ENCODE measurements at places on chromosomes 11 and 22.

- no peak for DNase-seq
These were observed 43.9 kb upstream of the ACCSL start for GRCh38 chr11:44003736-44004451.

GRCh38 chr11:79742176-79742575 is 301.3 kb upstream of the TENM4 start:
- no peak for DNase-seq

DNA sequence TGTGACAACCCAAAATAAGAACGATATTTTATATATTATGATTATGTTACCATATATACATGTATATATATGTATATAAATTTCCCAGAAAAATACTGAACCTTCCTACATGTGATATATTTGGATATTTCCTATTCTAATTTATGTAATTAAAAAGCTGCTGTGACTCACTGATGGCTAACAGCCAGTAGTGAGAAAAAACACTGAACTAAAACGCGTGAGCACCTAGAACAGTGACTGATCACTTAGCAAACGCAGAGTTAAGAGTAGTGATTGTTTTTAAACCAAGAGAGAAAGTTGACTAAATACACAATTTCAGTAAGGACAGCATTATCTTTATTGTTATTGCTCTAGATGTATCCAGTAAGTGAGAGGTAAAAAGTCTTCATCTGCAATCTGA is 213.8 kb downstream of the TMEM135 start:
- DNase-seq: no peak

DNA sequence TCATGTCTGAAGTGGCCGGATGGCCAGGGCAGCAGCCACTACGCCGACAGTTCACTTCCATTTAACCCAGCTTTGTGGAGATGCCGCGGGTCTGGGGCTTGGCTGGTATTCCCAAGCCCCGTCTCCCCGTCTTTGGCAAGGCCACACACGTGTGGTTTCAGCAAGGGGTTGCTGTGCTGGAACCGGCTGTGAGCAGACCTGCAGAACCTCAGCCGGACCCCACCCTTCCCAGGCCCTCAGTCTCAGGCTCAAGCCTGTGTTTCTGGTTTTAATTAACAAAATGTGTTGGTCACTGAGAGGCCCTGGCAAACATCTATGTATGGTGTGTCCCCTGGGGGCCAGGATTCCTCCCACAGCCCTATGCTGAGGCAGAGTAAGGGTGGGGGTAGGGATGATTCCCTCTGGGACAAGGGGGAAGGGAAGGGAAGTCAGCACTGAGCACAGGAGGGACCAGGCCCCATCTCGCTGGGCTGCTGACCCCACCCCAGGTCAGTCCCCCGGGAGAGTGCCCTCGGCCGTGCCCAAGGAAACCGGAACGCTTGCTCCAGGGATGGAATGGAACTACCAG is 9.3 kb downstream of the OSBPL5 start:
- DNase-seq: no peak

- no peak for DNase-seq
These were observed 45.6 kb downstream of the TRMU start for GRCh38 chr22:46381142-46381541.

- peak; percentile 23 for DNase-seq
These were observed 1.5 kb downstream of the DBX1 start for GRCh38 chr11:20158597-20159257.

GRCh38 chr11:120121336-120121735 is 16.6 kb downstream of the TRIM29 start:
- DNase-seq: no peak

DNA sequence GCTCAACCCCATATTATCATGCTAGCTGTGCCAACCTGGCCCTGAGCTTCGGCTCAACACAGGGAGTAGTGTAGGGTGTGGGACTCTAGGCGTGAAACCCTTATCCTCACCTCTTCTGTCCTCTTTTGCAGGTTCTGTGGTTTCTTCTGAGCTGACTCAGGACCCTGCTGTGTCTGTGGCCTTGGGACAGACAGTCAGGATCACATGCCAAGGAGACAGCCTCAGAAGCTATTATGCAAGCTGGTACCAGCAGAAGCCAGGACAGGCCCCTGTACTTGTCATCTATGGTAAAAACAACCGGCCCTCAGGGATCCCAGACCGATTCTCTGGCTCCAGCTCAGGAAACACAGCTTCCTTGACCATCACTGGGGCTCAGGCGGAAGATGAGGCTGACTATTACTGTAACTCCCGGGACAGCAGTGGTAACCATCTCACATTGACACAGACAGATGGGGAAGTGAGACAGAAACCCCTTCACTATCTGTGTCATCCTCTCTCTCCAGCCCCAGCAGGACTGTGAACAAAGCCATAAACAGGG is 76.4 kb downstream of the GGTLC2 start:
- no peak for DNase-seq

GRCh38 chr11:118476676-118477075 is 40.4 kb downstream of the KMT2A start:
- DNase-seq: no peak

GRCh38 chr11:96338910-96339705 is 3.9 kb downstream of the MAML2 start:
- DNase-seq: no peak

GRCh38 chr11:115221461-115222069 is 282.6 kb downstream of the CADM1 start:
- peak; percentile 23 for DNase-seq

- DNase-seq: no peak
These were observed 43.8 kb downstream of the PRR5L start for GRCh38 chr11:36339888-36340287.

DNA sequence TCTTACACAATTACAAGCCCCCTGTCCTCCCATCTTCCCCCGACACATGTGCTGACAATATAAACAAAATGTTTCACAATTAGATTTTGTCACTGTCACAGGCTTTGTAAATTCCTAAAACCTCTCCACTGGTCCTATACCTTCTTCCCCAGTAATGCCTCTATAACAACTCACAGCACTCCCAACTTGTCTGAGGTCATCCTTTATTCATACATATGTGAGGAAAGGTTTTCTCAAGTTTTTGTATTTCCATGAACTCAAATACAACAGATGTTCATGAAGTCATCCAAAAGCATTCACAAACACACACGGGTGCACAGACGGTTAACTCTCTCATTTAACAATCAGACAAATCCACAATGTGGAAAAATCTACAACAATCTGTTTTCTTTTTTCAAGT is 1.9 kb downstream of the OR52H1 start:
- no peak for DNase-seq

- DNase-seq: no peak
These were observed 15.5 kb downstream of the CSF2RB start for GRCh38 chr22:36928786-36929535.

DNA sequence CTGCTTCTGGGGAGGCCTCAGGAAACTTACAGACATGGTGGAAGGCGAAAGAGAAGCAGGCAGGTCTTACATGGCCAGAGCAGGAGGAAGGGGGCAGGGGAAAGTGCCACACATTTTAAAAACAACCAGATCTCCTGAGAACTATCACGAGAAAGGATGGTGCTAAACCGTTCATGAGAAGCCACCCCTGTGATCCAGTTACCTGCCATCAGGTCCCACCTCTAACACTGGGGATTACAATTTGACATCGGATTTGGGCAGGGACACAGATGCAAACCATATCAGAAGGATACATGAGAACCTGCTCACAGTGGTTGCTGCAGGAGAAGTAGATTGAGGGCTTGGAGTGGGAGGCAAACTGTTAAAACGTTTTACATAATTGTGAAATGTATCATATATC is 152.2 kb downstream of the ADAMTS15 start:
- no peak for DNase-seq

DNA sequence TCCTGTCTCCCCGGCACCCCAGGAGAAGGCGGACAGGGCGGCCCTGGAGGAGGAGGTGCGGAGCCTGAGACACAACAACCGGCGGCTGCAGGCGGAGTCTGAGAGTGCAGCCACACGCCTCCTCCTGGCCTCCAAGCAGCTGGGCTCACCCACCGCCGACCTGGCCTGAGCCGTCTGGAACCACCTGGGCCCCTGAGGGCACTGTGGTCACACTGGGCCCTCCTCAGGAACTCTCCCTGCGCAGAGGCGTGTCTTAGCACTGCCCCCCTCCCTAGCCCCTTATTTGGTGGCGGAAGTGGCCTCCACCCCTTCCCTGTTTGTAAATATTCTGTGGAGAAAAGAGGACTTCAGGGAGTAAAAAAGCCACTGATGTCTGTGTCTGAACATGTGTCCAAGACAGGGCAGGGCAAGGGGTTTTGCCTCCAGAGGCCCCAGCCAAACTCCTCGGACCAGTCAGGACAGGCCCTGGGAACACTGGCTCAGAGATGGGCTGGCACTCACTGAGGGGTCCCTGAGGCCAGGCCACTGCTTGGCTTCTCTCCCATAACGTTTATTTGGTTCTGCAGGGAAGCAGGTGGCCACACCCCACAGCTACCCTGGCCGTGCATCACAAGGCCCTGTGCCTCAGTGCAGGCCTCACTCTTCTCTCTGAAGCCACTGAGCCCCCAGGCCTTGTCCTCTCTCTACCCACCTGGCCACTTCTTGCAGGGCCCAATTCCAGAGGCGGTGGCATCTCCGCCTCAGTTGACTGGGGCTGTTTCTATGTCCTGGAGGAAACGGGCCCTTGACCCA is 12.0 kb downstream of the RELA start:
- DNase-seq: no peak

GRCh38 chr11:124297921-124298320 is 15.8 kb downstream of the OR8D1 start:
- no peak for DNase-seq

DNA sequence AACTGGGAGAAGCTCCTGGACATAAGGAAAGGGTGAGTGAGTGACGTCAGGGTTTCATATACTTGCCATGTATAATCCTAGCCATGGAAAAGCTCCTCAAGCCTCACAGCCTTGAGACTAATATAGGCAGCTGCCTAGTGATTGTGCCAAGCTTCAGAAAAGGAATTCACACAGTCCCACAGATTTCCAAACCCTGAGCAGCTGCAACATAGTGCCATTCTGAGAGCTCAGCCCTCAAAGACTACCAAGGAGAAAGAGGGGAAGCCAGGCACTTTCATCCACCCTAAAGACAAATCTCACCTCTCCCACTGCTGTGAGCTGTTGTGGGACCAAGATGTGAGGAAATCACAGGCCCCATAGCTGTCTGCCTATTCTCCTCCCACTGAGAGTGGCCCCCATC is 707.9 kb upstream of the ANO5 start:
- DNase-seq: no peak

DNA sequence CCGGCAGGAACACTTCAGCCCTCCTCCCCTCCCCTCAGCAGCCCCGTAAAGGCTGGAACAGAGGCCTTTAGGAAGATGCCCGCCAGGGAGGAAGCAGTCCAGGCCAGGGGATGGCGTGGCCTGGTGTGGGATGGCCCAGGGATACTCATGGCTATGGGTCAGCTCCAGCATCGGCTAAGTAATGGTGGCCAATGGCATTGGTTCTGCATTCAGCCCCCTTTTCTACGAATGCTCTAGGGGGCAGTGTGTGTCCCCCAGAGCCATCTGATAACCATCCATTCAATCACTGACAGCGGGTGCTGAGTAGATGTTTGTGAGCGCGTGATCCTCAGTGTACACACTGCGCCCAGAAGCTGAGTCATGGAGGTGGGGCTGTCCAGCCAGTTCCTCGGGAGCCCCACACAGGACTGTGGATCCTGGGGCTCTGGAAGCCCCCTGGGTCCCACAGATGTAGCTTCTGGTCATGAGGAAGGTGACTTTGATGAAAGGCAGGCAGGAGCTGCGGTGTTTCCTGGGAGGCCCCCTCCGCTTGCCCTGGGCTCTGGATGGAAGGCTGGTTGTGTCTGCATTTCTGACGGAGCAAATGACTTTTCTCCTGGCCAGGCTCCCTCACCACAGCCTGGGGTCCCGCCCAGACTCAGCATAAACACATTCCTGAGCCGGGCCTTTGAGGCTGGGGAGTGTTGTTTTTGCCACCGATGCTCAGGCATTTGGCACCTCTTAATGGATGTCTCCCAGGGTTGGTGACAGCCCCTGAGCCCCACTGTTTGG is 46.5 kb downstream of the FBLN1 start:
- no peak for DNase-seq

- DNase-seq: no peak
These were observed 11.4 kb downstream of the AASDHPPT start for GRCh38 chr11:106088896-106089295.
